ENCODE measurements at places on chromosomes 3 and 15. TPM values are rescaled to one million over a fixed set of nuclear protein-coding genes. Genes with fewer than 3 reads are reported as not detected.

The CCDC9B gene
- total RNA-seq: 26.9 TPM

The ALDH1A2 gene
- 26.2 TPM for total RNA-seq

The TRH gene
- 0.13 TPM for total RNA-seq

The ZNF619 gene
- total RNA-seq: 9.7 TPM

The MYH15 gene
- total RNA-seq: 0.27 TPM

The ATP13A3 gene
- 60.2 TPM for total RNA-seq

DNA sequence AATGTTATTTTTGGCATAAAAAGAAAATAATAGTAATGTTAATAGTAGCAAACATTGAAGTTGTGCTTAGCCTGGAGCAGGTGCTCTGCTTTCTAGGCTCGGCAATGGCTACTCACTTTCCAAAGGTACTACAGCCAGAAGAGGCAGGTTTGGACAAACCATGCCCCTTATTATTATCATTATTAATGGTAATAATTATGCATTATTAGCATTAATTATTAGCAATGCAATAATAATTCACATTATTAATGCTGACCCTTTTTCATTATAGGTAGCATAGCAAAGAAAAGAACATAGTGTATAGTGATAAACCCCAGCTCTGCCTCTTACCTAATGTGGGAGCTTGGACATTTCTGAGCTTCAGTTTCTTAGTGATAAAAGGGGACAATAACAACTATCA lies 171.4 kb downstream of the EDEM1 start:
- DNase-seq: no peak

DNA sequence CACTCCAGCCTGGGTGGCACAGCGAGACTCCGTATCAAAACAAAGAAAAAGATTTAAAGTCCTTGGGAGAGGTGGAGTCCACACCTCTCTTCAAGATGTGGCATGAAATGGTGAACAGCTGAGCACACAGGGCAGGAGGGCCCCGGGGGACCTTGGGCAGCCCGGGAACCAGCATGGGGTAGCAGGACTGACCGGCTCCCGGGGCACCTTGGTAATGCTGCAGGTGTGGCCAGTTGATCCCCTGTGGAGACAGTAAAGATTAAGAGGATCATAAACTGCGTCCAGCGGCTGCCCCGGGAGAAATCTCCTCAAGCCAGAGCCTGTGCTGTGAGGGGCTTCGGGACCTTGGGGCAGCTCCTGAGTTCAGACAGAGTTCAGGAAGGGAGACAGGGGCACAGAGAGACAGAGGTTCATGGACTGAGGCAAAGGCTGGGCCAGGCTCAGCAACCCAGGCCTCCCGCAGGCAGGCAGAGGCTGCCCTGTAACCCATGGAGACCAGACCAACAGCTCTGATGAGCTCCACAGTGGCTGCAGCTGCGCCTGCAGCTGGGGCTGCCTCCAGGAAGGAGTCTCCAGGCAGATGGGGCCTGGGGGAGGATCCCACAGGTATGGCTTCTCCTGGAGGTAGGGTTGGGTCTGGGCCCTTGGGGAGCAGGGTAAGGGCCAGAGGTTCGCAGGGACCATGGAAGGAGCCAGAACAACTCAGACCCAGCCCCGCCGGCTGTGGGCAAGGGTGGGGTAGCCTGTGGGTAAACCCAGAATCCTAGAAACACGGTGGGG lies at the start of gene NR2E3:
Gene NR2E3 (plus strand): TSS at position 299 of the 780 bp plus-strand sequence. CDS start 190 bp downstream, at position 489.
- DNase-seq: no peak

- DNase-seq: no peak
Observed at GRCh38 chr3:153749070-153749610, 372.1 kb upstream of the ARHGEF26 start.

GRCh38 chr3:194103983-194104751 lies 31.8 kb upstream of the HES1 start:
- no peak for DNase-seq

GRCh38 chr15:88394553-88395145 lies 72.5 kb downstream of the MRPL46 start:
- DNase-seq: no peak

All from mesothelial cell of epicardium (in vitro differentiated cells).